ENCODE measurements at places on chromosomes 16 and 17.

GRCh38 chr17:30041551-30041950, 75.1 kb upstream of the NSRP1 start:
- no peak for DNase-seq

- DNase-seq, result no peak
Measured at GRCh38 chr16:82037666-82038065, 2.6 kb downstream of the HSD17B2 start.

DNA sequence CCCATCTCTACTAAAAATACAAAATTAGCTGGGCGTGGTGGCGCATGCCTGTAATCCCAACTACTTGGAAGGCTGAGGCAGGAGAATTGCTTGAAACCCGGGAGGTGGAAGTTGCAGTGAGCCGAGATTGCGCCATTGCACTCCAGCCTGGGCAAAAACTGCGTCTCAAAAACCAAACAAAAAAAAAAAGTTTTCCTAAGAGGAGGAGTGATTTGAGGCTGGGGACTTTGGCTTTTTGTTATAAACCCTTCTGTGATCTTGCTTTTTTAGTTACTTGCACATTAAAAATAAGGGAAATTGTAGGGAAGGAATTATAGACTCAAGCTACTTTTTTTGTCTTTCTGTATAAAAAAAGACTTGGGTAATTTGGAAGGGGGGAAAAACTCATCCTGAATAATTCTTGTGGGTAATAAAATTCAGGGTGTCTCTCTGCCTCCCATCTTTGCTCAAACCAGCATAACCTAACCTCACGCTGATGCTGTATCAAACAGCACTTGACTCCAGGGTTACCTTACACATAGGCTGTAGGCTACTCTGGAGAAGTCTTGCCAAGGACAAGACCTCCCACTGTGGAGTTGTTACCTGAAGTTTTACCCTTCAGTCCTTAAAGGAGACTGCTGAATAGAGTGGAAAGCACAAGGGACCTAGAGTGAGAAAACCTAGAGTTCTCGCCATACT, 1.7 kb upstream of the CDR2 start:
- no peak for DNase-seq

GRCh38 chr17:46875849-46876352, 24.5 kb downstream of the WNT9B start:
- DNase-seq, result no peak

DNA sequence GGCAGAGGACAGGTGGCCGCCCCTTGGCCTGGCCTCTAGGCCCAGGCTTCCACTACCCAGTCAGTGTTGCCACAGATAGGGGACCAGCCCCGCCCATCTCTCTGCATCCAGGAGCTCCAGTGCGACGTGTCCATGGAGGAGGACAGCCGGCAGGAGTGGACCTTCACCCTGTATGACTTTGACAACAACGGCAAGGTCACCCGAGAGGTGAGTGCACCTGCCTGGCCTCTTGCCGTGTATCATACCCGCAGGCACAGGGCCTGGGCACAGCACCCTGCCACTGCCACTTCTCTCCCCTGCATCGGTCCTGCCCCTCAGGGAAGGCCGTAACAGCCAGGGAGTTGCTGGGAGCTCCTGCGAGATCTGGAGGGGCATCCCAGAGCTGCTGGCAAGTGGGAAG, 55.7 kb downstream of the SNX20 start:
- DNase-seq, result no peak

DNA sequence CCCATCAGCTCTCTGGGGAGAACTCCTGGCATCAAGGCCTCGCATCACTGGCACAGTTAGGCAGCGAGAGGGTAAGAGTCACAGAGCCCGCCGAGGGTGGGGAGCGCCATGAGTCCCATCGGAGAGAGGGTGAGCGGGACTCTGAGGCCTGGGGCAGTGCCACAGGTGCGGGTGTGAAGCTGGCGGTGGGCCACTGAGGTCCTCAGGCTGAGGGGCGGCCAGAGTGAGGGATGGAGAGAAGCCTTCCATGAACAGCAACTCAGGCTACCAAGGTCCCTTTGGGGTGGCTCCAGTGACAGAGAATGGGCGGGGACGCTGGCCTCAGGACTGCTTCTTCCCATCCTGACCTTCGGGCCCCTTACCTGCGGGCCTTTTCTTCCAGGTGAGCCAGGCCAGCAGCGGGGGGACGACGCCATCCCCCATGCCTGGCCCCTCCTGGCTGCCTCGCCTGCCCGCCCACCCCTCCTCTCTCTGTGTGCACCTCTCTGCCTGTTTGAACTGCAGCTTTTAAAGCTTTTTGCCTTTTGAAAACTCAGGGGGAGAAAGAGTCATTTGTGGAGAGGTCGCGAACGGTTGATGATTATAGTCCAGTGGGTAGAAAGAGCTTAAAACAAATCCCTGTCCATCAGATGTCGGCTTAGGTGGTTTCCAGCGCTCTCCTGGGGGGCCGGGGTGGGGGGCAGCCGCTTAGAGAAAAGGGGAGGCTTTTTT, 149.3 kb upstream of the GSE1 start:
- DNase-seq, result no peak

GRCh38 chr16:81519301-81520150, 74.9 kb downstream of the CMIP start:
- no peak for DNase-seq

DNA sequence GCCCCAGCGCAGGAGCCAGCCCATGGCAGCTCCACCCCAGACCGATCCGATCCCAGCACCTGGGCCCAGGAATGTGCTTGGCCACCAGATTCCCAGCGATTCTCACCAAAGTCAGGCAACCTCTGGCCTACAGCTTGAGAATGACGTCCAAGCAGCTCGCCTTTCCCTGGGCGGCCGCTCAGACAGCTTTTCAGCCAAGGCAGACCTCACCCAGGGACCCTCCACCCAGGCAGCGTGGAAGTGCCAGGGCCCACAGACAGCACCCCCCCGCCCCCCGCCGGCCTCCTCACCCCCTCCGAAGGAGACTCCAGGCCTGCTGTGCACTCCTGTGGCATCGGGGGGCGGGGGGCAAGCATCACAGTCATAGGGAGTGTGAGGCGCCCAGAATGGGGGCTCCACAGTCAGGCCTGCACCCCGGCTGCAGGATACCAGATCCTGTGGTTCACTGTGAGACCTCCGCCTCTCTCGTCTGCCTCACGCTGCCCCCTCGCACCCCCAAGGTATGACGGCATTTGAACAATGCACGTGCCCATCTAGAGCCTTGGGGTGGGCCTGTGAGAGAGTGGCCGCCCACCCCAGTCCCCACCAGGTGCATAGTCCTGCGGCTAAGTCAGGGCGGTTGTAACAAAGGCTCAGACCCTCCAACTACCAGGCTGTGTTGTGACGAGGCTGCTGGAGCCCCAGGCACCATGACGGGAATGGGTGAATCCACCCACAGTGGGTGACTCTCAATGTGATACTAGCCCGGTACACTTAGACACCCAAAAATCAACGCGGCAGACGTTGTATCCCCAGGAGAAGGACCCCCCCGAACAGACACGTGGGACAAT, 6.0 kb downstream of the CEP295NL start:
- DNase-seq, result no peak

GRCh38 chr16:56252835-56253234, 61.5 kb downstream of the GNAO1 start:
- no peak for DNase-seq

GRCh38 chr17:14353861-14354474, 53.1 kb downstream of the HS3ST3B1 start:
- no peak for DNase-seq

- DNase-seq, result peak; percentile 11
Measured at GRCh38 chr17:57406131-57406980, 150.0 kb downstream of the MSI2 start.

- DNase-seq, result no peak
Measured at GRCh38 chr16:15894571-15895374, 6.4 kb upstream of the CEP20 start.

GRCh38 chr17:48566717-48567116, 11.4 kb downstream of the HOXB4 start:
- DNase-seq, result no peak

DNA sequence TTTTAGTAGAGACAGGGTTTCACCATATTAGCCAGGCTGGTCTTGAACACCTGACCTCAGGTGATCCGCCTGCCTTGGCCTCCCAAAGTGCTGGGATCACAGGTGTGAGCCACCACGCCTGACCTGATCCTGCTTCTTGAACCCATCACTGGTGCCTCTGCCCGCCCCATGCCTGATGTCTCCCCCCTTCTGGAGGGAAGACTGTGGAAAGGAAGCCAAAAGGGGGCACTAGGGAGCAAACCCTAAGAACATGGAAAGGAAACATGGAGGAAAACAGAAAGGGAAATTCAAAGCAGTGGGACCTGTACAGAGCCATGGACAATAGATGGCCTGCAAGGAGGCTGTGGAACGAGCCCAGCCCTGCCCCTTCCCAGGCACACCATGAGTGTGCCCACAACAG, 31.1 kb upstream of the FASN start:
- no peak for DNase-seq

DNA sequence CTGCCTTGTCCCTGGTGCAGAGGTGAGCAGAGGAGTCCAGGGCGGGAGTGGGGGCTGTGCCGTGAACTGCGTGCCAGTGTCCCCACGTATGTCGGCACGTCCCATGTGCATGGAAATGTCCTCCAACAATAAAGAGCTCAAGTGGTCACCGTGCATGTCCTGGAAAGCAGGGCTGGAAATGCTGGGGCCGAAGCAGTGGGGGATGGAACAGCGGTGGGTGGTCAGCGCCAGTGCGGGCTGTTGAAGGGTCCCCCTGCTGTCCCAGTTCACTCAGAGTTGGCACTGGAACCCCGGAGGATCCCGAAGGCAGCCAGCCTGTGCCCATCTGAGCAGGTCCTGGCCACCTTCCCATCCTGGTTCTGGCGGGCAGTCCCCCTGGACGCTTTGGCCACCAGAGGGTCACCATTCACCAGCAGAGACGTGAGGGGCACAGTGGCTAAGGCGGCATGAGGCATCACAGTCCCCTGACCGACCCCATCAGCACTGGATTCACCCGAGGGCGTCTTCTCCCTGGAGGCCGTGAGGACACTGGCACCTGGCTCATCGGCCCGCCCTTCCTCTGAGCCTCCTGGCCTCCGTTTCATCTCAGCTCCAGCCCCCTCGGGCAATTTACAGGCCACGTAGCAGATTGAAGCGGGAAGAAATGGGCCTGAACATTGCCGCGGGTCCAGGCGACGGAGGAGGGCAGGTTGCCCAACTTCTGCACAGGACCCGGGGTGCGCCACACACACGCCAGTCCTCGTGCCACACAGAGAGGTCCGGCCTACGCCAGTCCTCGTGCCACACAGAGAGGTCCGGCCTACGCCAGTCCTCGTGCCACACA, 10.1 kb downstream of the GCGR start:
- DNase-seq, result no peak

DNA sequence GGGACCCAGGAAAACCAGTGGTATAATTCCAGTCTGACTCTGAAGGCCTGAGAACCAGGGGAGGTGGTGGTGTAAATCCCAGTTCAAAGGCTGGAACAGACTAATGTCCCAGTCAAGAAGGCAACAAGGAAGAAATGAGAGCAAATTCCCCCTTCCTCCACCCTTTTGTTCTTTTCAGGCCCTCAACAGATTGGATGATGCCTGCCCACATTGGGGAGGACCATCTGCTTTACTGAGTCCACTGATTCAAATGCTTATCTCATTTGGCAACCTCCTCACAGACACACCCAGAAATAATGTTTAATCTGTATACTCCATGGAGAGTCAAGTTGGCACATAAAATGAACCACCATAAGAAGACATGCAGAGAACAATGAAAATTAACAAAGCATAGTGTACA, 61.9 kb upstream of the CRYM start:
- DNase-seq, result no peak

GRCh38 chr17:76626442-76626841, 17.1 kb downstream of the ST6GALNAC1 start:
- no peak for DNase-seq

DNA sequence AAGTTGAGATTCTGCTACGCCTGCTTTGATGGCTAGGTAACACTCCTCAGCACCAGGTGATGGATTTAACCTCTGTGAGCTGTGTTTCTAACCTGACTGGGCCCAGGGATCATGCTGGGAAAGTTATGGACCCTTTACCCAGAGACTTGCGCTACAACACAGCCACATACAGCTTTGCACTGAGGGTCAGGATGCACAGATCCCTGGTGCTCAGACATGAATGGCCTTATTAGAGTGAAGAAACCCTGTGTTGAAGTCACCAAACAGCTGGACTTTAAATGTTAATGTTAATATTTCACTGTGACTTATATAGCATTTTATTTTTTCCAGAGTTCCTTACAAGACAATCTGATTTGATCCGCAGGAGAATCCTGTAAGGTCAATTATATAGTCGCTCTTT, 114.3 kb downstream of the MSI2 start:
- DNase-seq, result no peak

- peak; percentile 24 for DNase-seq
Measured at GRCh38 chr17:8698162-8698971, 46.3 kb downstream of the CCDC42 start.

GRCh38 chr17:1997927-1998742, 27.0 kb downstream of the RTN4RL1 start:
- DNase-seq, result no peak

DNA sequence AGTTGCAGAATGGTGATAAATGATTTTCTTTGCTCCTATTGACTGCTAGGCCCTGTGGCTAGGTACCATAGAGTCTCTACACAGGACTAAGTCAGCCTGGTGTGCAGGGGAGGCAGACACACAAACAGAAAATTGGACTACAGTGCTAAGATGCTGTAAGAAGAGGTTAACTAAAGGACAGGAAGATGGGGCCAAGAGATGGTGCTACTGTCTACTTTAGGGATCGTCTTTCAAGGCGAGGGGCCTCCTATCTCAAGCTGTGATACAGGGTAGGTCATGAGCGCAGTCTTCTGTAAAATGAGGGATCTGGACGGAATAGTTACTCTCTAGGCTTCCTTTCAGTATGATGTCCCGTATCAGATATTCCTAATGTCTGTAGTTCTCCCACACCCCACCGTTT, 817 bp downstream of the NME1 start:
- DNase-seq, result no peak

- DNase-seq, result no peak
Measured at GRCh38 chr17:17491031-17491471, 5.1 kb downstream of the RASD1 start.

- DNase-seq, result no peak
Measured at GRCh38 chr16:471353-472198, 46.1 kb downstream of the RAB11FIP3 start.

DNA sequence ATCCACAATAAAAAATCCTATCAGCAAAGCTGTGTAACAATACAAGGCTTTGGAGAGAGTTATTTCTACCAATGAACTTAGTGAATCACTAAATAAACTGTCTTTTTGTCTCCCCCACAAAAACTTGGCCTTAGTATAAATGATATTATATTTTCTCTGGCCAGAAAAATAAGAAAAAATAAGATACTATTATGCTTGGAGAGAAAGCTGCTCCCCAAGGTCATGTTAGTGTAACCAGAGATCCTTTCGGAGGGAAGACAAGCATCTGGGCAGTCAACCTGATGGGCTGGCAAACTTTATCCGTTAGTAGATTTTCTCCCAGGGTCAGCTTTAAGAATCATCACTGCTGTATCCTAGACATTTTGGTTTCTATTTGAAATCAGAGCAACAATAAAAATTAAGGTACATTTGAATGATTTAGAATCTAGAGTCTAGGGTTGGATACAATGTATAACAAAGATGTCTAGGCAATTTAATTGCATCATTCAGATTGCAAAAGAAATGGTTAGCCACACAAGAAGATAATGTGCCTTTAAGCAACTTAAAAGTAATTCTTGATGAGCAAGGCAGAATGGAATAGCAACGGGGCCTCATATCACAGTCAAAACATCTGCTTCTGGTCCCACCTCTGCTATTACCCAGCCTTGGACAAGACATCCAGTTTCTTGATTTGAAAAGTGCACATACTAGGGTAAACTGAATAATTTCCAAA, 280.4 kb downstream of the SLC39A11 start:
- DNase-seq, result no peak

GRCh38 chr17:5942687-5943086, 127.5 kb upstream of the WSCD1 start:
- peak; percentile 10 for DNase-seq
